Stimulated activated CD4-positive, alpha-beta T cell treated with anti-CD3 and anti-CD28 coated beads, Interleukin-4, amount 100 ng/mL, for 24 hours (primary cell): ENCODE measurements at places on chromosomes 3 and 15.

DNA sequence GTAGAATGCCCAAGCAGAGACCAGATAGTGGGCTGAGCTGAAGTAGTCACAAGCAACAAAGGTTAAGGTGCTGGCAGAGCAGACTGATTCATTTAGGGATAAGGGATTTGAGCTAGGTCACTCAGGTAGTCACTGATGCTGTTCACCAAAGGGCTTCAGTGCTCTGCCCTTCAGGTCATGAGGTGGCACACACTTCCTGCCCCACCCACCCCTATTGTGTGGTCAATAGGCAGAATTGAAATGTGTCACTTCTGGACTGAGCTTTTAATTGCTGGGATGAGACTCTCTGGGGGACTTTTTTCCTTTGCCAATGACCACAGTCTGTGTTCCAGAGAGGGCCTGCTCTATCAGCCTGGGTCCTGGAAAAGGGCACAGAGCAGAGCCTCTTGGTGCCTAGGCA is 2.9 kb upstream of the DIS3L start:
- DNase-seq = no peak

- no peak for DNase-seq
Measured at GRCh38 chr15:88142121-88142520, 114.4 kb downstream of the NTRK3 start.

- DNase-seq = no peak
Measured at GRCh38 chr15:100372739-100373119, 31.0 kb upstream of the ADAMTS17 start.

DNA sequence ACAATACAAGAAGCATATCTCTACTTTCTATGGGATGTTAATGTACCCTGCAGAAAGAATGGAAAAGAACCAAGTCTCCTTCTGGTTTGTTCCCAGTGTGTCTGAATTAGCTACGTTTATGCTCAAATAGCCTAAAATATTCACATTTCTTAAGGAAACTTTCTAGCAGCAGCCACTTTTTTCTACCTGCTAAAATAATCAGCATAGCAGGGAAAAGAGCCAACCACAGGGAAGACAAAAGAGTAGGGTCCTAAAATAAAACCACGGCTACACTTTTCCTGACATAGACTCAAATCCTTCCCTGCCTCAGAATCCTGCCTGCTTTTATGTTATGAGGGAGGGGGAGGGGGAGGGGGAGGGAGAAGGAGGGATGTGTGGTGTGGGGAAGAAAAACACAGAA is 136.7 kb downstream of the GBE1 start:
- DNase-seq = no peak

DNA sequence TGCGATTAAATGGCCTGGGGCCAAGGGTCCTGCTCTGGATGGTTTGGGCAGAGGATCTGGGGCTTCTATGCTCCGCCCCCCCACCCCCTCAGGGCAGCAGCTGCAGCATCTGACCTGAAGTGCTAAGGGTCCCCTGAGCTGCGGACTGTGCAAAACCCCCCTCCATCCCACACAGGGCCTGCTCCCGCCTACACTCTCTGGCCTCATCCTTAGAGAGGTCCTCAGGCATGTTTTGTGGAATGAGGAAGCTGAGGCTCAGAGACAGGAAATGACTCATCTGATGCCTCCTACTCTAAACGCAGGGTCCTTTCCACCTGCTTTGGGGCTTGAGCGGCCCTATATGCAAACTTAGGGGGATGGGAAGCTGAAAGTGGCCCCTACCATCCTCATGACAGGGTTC is 59.5 kb upstream of the CTSH start:
- no peak for DNase-seq
